ENCODE measurements at places on chromosomes 7 and 10. TPM values are rescaled to one million over a fixed set of nuclear protein-coding genes. Genes with fewer than 3 reads are reported as not detected.

TUBB8 gene
- 0.46 TPM for total RNA-seq

FGF8 gene
- total RNA-seq = not detected

ITPRIP gene
- total RNA-seq = 8.5 TPM

ARHGAP22 gene
- total RNA-seq = 4.1 TPM

AZGP1 gene
- 0.50 TPM for total RNA-seq

CFAP43 gene
- total RNA-seq = 1.6 TPM

NOLC1 gene
- total RNA-seq = 88.0 TPM

PNLIPRP3 gene
- total RNA-seq = not detected

CNPY1 gene
- total RNA-seq = not detected

- peak overlapping the region; percentile 38 for H3K4me3 ChIP-seq
Measured at GRCh38 chr10:3892440-3893425, 107.7 kb upstream of the KLF6 start.

GRCh38 chr10:43205681-43206390, 61.0 kb downstream of the RASGEF1A start:
- H3K27ac ChIP-seq = no peak overlapping the region
- H3K4me1 ChIP-seq = no peaks in the 10 kb centered on the region
- no peak overlapping the region for H3K4me3 ChIP-seq
- DNase-seq = peak; percentile 68
- H3K36me3 ChIP-seq = no peaks in the 10 kb centered on the region
- no peaks in the 10 kb centered on the region for H3K27me3 ChIP-seq

GRCh38 chr7:149884016-149884415, 10.2 kb downstream of the ATP6V0E2 start:
- H3K27me3 ChIP-seq = no peaks in the 10 kb centered on the region
- H3K27ac ChIP-seq = no peak overlapping the region
- no peak overlapping the region for H3K4me3 ChIP-seq
- H3K4me1 ChIP-seq = peaks cover 25% of the 10 kb centered on the region
- no peak for DNase-seq

- H3K27me3 ChIP-seq = peaks cover 19% of the 10 kb centered on the region
- H3K4me3 ChIP-seq = no peak overlapping the region
- H3K27ac ChIP-seq = no peak overlapping the region
- DNase-seq = no peak
- no peaks in the 10 kb centered on the region for H3K36me3 ChIP-seq
- no peaks in the 10 kb centered on the region for H3K4me1 ChIP-seq
Measured at GRCh38 chr10:127694580-127695193, 42.3 kb upstream of the FOXI2 start.

- H3K27ac ChIP-seq = no peak overlapping the region
- no peak overlapping the region for H3K4me3 ChIP-seq
- H3K36me3 ChIP-seq = no peaks in the 10 kb centered on the region
- no peak for DNase-seq
- H3K4me1 ChIP-seq = no peaks in the 10 kb centered on the region
Measured at GRCh38 chr10:109689785-109690184, 233.5 kb downstream of the XPNPEP1 start.

- no peak overlapping the region for H3K27ac ChIP-seq
- peaks cover 16% of the 10 kb centered on the region for H3K36me3 ChIP-seq
- DNase-seq = peak; percentile 32
- H3K4me1 ChIP-seq = no peaks in the 10 kb centered on the region
- H3K27me3 ChIP-seq = no peaks in the 10 kb centered on the region
Measured at GRCh38 chr7:158747408-158747807, 42.8 kb upstream of the NCAPG2 start.

- H3K27ac ChIP-seq = peak overlapping the region; percentile 48
- peaks cover 27% of the 10 kb centered on the region for H3K27me3 ChIP-seq
- peak overlapping the region; percentile 92 for H3K4me3 ChIP-seq
- DNase-seq = no peak
Measured at GRCh38 chr7:105877736-105878135, 1.3 kb upstream of the ATXN7L1 start.

GRCh38 chr7:33101906-33102305, 7.3 kb downstream of the RP9 start:
- H3K27ac ChIP-seq = no peak overlapping the region
- DNase-seq = no peak
- no peaks in the 10 kb centered on the region for H3K27me3 ChIP-seq

DNA sequence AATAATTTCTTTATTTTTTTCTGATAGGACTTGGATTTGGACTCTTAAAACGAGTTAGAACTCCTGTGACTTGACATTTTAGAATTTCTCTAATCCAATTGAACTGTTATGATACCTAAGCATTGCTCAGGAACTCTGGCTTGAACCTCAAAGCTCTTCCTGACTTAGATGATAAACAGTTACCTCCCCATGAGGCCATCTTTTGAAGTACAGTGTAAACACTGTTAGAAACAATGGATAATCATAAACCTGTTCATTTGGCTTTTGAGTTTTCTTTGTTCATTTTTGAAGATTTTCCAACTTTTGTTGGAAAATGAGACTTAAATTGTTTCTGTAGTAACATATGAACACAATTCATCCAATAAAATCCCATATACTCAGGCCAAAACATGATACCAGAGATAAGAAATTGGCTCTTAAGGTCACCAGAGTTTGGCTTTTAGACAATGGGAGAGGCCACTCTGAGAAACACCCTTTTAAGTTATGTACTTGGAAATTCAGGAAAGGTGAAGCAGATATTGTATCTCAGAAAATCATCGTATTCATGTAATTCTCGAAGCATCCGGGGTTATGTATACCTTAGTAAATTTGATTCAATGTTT, 59.6 kb downstream of the RUNDC3B start:
- no peak overlapping the region for H3K4me3 ChIP-seq
- H3K27me3 ChIP-seq = no peaks in the 10 kb centered on the region
- H3K4me1 ChIP-seq = no peaks in the 10 kb centered on the region
- no peak overlapping the region for H3K27ac ChIP-seq
- no peaks in the 10 kb centered on the region for H3K36me3 ChIP-seq

GRCh38 chr10:79243181-79244067, 103.8 kb upstream of the PPIF start:
- H3K27ac ChIP-seq = peak overlapping the region; percentile 34
- peak overlapping the region; percentile 87 for H3K4me3 ChIP-seq
- H3K4me1 ChIP-seq = peaks cover 63% of the 10 kb centered on the region
- H3K27me3 ChIP-seq = peaks cover 4% of the 10 kb centered on the region

- DNase-seq = no peak
- H3K4me1 ChIP-seq = peaks cover 11% of the 10 kb centered on the region
- no peaks in the 10 kb centered on the region for H3K27me3 ChIP-seq
- H3K4me3 ChIP-seq = no peak overlapping the region
Measured at GRCh38 chr7:50644114-50644513, 78.9 kb upstream of the DDC start.

- no peak overlapping the region for H3K4me3 ChIP-seq
- H3K4me1 ChIP-seq = no peaks in the 10 kb centered on the region
- no peaks in the 10 kb centered on the region for H3K27me3 ChIP-seq
- DNase-seq = no peak
Measured at GRCh38 chr10:100254191-100254590, 13.2 kb downstream of the CWF19L1 start.

DNA sequence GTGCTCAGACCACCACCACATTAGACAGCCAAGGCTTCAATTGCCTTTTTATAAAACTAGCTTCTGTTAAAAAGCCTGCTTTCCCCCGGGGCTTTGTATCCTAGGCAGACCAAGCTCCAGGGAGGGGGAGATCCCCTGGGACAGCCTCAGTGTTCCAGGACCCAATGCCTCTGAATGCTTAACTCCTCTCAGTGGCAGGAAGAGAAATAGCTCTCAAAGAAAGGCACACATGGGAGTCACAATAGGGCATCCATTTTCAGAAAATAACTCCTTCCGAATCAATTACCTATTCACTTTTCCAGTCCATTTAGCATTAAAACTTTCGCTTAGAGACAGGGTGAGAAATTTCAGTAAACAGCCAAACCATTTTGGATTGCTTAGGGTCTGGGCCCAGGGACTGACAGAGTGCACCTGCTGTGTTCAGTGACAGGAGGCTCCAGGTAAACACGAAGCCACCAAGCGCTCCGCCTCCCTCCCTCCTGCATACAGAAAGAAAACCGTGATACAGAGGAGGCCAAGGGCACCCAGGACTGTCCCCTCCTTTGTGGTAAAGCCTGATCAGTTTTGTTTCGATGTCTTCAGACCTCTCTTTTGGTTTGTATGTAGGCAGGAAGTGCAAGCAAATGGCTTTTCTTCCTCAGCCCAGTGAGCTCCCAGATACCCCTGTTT, 599.7 kb downstream of the KCNMA1 start:
- peaks cover 26% of the 10 kb centered on the region for H3K27me3 ChIP-seq
- H3K27ac ChIP-seq = no peak overlapping the region
- DNase-seq = no peak

DNA sequence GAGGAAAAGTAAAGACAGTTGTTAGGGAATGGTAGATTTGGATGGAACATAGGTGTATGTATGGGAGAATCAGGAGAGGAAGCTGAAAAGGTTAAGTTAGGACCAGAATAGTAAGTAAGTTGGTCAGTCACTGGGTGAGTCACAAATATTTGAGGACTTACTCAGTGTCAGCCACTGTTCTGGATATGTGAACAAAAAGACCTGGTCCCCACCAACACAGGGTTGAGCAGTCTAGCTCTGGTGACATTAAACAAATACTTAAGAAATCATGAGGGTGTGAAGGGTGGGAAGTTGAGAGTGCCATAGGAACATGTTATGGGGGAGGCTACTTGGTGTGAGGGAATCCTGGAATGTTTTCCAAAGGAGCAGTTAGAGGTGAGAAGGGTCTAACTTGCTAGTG, 246.9 kb downstream of the PTEN start:
- no peak for DNase-seq
- no peaks in the 10 kb centered on the region for H3K36me3 ChIP-seq
- no peak overlapping the region for H3K4me3 ChIP-seq

DNA sequence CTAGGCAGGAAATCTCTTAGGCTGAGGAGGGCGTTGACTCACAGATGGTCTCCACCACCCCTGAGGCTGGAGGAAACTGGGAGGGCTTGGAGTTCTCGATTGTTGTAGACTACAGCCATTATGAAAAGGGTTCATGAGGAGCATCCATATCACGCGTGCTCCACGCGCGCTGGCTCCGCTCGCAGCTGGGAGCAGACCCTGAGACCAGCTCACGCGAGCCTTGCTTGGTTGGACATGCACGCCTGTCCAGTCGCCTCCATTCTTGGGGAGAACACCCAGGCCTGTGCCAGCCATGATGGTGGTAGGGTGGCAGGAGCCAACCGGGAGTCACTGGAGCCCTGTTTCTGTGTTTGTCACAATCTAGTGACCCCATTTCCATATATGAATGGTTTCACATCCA, 139.1 kb downstream of the TCERG1L start:
- no peak overlapping the region for H3K4me3 ChIP-seq
- DNase-seq = peak; percentile 62
- no peaks in the 10 kb centered on the region for H3K27me3 ChIP-seq
- no peaks in the 10 kb centered on the region for H3K4me1 ChIP-seq
- H3K36me3 ChIP-seq = no peaks in the 10 kb centered on the region

GRCh38 chr7:116030651-116031276, at the start of gene TFEC:
Gene TFEC, minus strand, starts transcription at chr7:116030763. Its CDS starts 46,322 bp downstream, at chr7:115984441.
- H3K4me3 ChIP-seq = no peak within 1 kb of the TSS
- no peaks in the 10 kb centered on the region for H3K27me3 ChIP-seq
- H3K36me3 ChIP-seq = peaks cover 5% of the 10 kb centered on the region
- peaks cover 6% of the 10 kb centered on the region for H3K4me1 ChIP-seq

DNA sequence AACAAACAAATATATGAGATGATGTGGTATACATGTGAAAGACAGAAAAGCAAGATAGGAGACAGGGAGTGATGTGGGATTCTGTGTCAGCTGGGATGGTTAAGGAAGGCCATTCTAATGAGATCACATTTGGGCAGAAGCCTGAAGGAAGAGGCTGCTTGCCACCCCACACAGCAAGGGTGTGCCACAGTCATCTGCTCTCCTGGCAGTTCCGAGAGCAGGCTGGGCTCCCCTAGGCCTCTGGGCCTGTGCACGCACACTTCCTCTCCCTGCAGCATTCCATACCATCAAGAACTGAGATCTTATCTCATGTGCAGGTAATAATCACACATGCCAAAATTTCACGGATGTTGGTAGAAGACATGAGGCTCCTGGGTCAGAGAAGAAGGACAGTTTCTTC, 43.1 kb downstream of the SYPL1 start:
- H3K27me3 ChIP-seq = peaks cover 3% of the 10 kb centered on the region
- DNase-seq = no peak
- H3K4me3 ChIP-seq = peak overlapping the region; percentile 26
- peaks cover 48% of the 10 kb centered on the region for H3K4me1 ChIP-seq
- H3K36me3 ChIP-seq = no peaks in the 10 kb centered on the region
- H3K27ac ChIP-seq = peak overlapping the region; percentile 75

DNA sequence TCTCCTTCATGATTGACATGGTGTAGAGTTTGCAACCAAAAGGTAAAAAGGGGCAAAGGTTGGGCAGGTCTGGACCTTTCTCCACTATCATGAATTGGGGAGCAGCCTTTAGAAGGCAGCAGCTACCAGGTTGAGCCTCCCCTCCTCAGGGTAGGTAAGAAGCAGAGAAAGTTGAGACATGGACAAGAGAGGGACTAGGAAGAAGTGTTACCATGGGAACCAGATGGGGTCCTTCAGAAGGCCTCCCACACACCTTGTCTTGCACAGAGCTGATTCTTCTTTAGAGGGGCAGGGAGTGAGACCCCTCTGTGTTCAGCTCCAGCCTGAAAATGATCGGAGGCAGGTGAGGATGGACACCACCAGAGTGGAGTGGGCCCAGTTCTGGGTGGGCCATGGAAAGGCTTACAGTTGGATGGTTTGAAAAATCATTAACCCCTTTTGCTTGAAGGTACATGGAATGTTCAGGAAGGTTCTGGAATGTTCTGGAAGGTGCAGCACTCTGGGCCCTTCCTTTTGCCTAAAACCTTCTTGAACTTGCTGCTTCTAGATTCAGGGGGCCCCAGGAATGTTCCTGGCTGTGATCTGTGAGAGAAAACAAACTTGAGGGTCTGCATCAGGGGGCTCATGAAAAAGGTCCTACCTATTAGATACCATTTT, 7.0 kb downstream of the VPS37D start:
- H3K36me3 ChIP-seq = peaks cover 17% of the 10 kb centered on the region
- no peak for DNase-seq
- no peak overlapping the region for H3K4me3 ChIP-seq
- H3K4me1 ChIP-seq = peaks cover 9% of the 10 kb centered on the region
- H3K27me3 ChIP-seq = no peaks in the 10 kb centered on the region
- H3K27ac ChIP-seq = no peak overlapping the region

- no peak overlapping the region for H3K27ac ChIP-seq
- H3K4me1 ChIP-seq = peaks cover 12% of the 10 kb centered on the region
- no peak for DNase-seq
- H3K4me3 ChIP-seq = no peak overlapping the region
- H3K36me3 ChIP-seq = no peaks in the 10 kb centered on the region
Measured at GRCh38 chr10:103467406-103467805, 8.7 kb upstream of the CALHM1 start.

- H3K27ac ChIP-seq = no peak overlapping the region
- DNase-seq = no peak
- no peak overlapping the region for H3K4me3 ChIP-seq
- H3K36me3 ChIP-seq = no peaks in the 10 kb centered on the region
- H3K27me3 ChIP-seq = no peaks in the 10 kb centered on the region
Measured at GRCh38 chr7:157555944-157556641, 219.3 kb downstream of the DNAJB6 start.

DNA sequence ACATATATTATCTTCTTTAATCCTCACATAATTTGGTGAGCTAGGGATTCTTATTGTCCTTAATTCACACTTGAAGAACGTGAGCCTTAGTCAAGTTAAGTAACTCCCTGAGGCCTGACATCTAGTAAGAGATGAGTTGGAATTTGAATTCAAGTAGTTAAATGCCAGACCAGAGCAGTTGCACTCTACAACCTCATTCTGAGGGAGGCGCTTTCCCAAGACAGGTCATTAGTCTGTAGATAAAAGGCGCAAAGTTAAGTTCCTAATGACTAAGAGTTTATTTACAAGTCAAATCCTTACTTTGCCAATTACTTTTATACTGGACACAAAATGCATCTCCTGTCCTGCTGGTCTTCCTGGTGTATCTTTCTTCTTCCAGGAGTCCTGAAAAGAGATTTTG, 3.6 kb upstream of the EXOC6 start:
- no peak for DNase-seq
- H3K4me1 ChIP-seq = peaks cover 14% of the 10 kb centered on the region
- no peak overlapping the region for H3K27ac ChIP-seq
- peaks cover 27% of the 10 kb centered on the region for H3K27me3 ChIP-seq

Data from type B pancreatic cell (in vitro differentiated cells).